ENCODE measurements at places on chromosomes 7 and 10.

DNA sequence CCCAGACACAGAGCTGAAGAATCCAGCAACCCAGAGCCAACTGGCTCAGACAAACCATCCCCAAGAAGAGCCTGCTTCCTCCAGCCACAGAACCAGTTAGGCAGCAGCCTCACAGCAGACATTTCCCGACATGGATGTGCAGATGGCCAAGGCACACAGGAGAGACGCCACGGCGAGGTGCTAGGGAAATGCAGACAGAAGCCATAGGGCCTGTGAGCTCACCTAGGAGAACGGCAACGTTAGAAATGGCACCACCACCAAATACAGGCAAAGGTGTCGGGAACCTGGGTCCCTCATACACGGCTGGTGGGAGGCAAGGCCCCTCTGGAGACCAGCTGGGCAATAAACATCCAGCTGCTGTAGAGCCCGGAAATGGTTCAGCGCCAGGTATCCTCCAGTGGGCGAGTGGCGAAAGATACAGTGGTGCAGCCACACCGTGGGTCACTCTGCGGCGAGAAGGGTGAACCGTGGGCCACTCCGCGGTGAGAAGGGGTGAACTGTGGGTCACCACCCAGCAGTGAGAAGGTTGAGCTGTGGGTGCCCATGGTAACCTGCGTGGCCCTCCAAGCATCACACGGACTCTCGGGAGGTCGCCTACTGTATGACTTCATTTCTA is 31.2 kb downstream of the JAKMIP3 start:
- no peak for DNase-seq

DNA sequence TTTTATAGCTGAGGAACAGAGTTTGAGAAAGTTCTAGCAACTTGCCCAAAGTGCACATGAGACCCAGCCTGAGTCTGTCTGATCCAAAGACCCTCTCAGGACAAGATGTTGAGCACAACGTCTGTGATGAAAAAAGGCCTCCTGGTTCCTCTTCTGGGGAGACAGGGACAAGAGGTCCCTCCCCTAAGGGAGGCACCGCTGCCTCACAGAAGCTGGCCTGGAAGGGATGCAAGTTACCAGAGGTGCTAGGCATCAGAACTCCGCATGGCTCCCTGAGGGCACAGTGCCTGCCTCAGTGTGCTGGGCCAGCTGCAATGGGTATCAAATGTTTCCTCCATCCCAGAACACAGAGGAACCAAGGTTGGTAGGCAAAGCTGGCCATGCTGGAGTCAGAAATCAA is 302.4 kb downstream of the GRID1 start:
- no peak for DNase-seq

DNA sequence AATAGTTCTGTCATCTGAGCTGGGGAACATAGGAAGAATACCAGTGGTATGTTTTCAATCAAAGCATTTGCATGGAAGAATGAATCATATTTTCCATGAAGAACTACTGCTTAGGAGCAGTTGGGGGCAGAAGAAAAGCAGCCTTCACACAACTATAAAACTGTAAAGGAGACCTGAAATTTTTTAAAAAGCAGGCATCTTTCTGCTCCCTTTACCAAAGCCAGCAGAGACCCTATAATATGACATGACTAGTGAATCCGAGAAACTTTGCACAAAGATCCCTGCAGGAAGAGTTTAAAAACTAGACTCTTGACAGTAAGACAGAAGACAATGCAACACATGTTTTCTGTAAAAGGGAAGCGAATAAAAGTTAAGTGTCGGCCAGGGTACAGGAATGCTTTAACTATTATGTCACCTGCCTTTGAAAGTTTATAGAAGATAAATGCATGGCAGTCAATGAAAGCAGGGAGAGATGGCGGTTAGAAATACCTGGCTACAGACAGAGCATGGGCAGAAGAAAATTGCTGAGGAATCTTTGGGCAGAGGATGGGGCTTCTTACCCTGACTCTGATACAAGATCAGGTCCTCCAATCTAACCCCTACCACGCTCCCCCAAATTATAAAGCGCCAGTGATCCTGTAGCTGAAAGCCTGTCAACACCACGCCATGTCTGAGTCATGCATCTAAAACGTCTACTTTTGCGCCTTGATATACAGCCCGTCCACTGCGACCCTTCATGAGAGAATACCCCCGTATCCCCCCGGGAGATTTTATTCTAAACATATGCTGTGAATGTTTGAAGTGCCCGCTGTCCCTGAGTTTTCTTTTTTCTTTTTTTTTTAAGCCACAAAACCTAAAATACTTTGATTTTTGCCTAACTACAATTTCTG is 93.1 kb downstream of the GLI3 start:
- DNase-seq, result no peak

DNA sequence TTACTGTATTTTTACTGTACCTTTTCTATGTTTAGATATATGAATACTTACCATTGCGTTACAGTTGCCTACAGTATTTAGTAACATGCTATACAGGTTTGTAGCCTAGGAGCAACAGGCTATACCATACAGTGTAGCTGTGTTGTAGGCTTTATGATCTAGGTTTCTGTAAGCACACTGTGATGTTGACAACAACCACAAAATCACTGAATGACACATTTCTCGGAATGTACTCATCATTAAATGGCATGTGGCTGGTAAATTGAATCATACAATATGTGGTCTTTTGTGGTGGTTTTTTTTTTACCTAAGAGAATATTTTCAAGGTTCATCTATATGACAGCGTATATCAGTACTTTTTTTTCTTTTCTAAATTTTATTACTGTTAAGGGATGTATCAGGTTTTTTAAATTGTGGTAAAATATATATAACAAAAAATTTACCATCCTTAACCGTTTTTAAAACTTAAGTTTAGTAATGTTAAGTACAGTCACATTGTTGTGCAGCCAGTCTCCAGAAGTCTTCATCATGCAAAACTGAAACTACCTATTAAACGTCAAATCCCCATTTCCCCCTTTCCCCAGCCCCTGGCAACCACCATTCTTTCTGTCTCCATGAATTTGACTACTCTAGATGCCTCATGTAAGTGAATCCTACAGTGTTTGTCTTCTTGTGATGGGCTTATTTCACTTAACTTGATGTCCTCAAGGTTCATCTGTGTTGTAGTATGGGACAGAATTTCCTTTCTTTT is 21.5 kb downstream of the BTAF1 start:
- peak; percentile 73 for DNase-seq

DNA sequence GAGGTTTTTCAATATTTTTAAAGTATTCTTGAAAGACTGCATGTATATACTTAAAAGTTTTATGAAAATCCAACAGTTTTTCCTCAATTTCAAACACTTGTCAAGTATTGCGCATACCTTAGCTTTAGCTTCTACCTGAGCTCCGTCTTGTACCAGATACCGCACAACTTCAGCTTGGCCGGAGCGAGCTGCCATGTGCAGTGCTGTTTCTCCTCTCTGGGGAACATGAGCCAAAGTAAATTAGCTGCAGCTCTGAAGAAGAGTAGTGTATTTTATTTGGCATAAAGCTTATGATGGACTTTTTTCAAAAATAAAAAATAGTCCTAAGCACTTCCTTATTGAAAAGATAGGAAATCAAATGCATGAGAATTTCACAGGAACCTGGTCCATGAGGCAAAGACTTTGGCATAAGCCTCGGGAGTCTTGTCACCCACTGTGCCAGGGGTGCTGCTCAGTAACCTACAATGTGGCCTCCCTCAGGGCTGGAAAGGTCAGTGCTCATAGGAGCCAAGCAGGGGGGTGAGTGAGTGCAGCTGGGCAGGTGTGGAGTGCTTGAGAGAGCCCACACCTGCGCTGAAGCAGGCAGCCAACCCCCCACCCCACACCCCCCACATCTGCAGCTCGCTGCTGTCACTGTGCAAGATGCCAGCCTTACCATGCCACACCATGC is 189.5 kb downstream of the ANK3 start:
- DNase-seq, result no peak

DNA sequence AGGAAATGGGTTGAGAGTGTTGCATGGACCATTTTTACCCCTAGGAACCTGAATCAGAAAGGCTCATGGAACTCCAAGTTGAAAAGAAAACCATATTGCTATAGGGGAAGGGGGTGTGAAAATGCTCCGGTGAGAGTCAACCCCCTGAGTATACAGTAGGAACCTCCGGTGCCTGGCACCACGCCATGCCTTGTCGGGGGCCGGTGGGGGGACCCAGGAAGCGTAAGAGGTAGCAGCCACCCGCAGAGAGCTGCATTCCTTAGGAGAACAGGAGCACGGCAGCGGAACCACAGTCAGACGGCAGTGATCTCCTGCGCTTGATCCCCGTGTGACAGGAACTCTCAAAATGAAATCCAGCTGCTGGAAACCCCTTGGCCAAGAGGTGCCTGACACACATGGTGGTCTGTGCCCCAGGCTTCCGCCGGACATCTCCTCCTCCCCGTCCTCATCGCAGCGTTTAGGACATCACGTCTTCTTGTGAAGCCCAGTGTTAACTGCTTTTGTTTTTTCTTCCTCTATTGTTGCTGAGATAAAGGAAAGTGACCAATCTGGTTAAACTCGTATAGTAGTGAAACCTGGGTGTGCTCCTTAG is 186.8 kb downstream of the CELF2 start:
- no peak for DNase-seq

DNA sequence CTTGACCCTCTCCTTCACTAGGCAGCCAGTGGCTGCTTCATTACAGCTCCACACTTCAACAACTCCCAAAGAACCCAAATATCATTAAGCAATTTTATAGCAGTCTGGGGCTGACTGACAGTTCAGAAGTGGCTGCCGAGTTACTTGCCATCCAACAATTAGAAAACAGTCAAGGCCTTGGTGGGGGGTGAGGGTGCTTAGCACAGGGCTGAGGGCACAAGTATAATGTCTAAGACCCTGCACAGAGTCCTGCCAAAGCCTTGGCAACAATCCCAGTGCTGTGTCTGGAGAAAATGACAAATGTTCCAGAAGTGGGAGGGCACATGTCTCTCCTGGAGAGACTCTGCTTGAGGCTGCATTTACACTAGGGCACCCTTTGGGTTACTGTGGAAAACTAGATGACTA is 71.1 kb downstream of the CXCL12 start:
- no peak for DNase-seq

DNA sequence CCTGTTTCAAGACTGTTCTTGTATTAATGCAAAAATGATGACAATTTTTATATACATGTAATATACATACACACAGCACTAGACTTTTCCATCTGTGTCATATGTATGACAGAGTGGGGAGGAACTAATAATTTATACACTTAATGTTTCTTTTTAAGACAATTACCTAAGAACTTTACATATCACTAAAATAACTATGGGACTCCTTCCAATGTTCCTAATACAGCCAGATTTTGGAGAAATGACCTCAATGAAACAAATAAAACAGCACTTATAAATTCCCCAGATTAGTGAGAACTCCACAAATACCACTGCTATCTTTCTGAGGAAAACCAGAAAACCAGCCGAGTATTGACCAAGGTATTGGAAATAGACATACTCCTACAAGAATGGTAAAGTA is 199.4 kb downstream of the ELMO1 start:
- no peak for DNase-seq

DNA sequence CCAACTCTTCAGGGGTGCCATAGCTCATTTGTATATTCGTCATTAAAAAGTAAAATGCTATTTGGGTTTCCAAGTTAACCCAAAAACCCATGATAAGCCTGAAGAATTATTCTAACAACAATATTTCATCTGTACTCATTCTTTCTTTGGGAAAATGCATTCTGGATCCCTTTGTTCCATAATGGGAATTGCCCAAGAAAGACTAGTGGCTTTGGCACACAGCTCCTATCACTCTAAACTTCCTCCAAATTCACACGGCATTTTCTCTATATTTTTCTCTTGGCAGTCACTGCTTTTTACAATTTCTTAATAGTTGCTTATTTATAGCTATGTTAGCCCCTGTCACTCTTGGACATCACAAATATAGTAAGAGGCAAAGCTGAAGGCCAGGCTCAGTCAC is 29.1 kb downstream of the CHCHD3 start:
- no peak for DNase-seq

DNA sequence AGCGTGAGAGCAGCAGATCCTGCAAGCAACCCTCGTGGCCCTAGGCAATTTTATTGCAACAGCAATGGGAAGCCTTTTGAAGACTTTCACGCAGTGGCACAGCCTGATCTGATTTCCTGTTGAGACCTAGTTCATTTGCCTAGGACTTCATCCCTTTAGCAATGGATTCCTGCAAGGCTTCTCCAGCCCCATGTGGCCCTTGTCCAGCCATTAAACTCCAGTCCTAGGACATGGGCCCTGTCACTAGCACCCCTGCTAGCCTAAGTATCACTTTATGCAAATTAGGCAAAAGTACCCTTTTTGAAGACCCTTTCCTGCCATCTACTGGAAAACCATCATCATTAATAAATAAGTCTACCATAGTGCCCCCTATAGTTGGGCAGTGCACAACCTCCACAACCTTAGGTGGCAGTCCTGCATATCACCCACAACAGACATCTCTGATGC is 379.4 kb downstream of the GALNT17 start:
- DNase-seq, result no peak

- peak; percentile 28 for DNase-seq
Observed at GRCh38 chr10:16644146-16644545, 122.5 kb upstream of the C1QL3 start.

GRCh38 chr10:78847485-78847884 is 221.3 kb upstream of the ZMIZ1 start:
- DNase-seq, result no peak

- DNase-seq, result peak; percentile 65
Observed at GRCh38 chr7:129163875-129164544, 19.5 kb downstream of the TSPAN33 start.

GRCh38 chr10:2022401-2022800 is 285.1 kb upstream of the ADARB2 start:
- no peak for DNase-seq

DNA sequence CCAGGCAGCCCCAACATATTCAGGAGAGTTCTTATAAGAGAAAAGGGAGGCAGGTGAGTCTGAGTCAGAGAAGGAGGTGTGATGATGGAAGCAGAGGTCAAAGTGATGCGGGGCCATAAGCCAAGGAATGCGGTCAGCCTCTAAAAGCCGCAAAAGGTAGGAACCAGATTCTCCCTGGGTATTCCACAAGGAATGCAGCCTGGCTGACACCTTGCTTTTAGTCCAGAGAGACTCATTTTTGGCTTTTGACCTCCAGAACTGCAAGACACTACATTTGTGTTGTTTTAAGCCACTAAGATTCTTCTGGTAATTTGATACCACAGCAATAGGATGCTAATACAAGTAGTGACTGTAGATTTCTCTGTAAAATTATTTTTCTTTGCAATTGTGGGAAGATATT is 151.5 kb upstream of the EEPD1 start:
- no peak for DNase-seq

DNA sequence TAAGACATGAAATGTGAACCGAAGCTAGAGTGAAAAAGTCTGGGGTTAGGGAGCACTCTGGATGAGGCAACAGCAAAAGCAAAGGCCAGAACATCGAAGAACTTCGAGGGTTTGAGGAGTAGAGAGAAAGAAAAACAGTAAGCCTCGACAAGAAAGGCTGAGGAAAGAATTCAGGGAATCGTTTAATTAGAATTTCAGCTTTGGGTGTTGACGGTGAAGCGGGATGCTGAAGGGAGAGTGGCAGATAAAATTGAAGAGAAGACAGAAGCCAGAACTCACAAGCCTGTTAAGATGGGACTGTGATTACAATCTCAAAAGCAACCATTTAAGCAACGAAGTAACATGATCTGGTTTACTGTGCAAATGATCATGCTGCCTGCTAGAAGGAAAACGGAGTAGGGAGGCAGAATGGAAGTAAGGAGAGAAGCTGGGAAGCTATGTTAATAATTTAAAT is 2.1 kb downstream of the TRDMT1 start:
- DNase-seq, result peak; percentile 71

GRCh38 chr10:98420786-98421185 is 5.8 kb upstream of the PYROXD2 start:
- DNase-seq, result no peak

- peak; percentile 81 for DNase-seq
Observed at GRCh38 chr7:101817471-101818286, at the start of gene CUX1. Gene CUX1 (plus strand): TSS chr7:101817626. CDS start chr7:101817640, 14 bp downstream.

- peak; percentile 100 for DNase-seq
Observed at GRCh38 chr7:47786557-47787248, 161.6 kb downstream of the PKD1L1 start.
